Sigmoid colon (tissue), 7 donors: ENCODE measurements at places on chromosomes 5 and 9.

GRCh38 chr9:101148344-101148743, 119.8 kb downstream of the PLPPR1 start:
- no peak for DNase-seq

GRCh38 chr5:108543486-108543885, 161.6 kb upstream of the FBXL17 start:
- no peak for DNase-seq

- DNase-seq, result peak; percentile 64
Measured at GRCh38 chr5:150001660-150002486, 1.3 kb downstream of the HMGXB3 start.

DNA sequence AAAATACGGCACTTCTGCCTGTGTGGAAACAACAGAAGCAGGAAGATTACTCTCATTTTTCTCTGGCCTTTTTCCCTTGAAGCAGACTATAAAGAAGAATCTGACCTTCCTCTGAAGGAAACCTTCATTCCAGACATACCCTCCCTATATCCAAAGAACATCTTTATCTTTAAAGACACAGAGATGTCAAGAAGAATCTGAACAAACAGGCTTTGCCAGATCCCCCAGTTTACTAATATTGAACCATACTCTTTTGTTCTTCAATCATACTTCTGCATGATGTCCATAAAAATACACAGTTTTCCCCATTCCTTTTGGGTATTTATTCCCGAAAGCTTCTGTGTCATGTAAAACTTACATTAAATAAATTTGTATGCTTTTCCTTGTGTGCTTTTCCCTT, 225.8 kb downstream of the MAT2B start:
- DNase-seq, result no peak

DNA sequence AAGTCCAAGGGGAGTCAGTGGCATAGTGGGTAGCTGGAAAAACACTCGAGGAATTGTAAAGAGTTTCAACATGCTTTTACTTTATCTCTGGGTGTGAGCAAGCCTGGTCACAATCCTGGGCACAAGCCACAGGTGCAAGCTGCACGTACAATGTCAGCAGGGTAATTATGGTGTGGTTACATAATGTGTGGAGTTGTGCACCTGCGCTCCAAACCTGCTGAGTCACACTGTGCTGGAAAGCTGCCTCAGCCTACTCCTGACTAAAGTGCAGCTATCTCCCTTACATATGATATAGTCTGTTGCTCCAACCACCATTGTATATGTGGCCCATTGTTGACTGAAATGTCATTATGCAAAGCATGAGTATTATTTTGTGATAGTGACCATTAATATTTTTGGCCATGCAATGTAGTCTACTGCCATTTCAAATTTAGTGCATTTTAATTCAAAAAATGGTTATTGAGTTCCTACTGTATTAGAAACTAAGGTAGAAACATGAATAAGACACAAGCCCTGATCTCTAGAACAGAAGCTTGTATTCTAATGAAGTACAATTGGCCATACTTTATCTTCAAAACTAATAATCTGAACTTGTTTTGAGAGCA, 160.9 kb upstream of the SLC30A5 start:
- no peak for DNase-seq

- peak; percentile 28 for DNase-seq
Measured at GRCh38 chr5:139837711-139838380, 42.2 kb downstream of the PSD2 start.

- peak; percentile 40 for DNase-seq
Measured at GRCh38 chr5:1288439-1289335, 6.2 kb downstream of the TERT start.

- peak; percentile 81 for DNase-seq
Measured at GRCh38 chr5:172450861-172451695, 3.2 kb downstream of the SH3PXD2B start.

- DNase-seq, result peak; percentile 91
Measured at GRCh38 chr9:136564379-136564988, 18.6 kb upstream of the NOTCH1 start.

DNA sequence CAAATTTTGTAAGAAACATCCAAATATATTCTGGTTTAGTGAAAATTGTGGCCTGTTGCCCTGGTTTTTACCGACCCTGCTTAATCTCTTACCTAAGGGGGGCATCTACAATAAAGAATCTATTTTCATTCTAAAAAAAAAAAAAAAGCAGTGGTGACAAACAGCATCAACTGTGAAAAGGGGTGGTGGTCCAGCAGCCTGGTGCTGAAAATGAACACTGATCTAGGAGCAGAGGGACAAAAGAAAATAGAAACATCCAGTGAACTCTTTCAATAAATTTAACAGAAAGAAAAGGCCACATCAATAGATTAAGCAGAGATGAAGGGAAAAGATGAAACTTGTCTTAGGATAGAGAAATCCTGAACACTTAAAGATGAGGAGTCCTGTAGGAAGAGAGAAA, 348.7 kb upstream of the GRAMD2B start:
- no peak for DNase-seq

DNA sequence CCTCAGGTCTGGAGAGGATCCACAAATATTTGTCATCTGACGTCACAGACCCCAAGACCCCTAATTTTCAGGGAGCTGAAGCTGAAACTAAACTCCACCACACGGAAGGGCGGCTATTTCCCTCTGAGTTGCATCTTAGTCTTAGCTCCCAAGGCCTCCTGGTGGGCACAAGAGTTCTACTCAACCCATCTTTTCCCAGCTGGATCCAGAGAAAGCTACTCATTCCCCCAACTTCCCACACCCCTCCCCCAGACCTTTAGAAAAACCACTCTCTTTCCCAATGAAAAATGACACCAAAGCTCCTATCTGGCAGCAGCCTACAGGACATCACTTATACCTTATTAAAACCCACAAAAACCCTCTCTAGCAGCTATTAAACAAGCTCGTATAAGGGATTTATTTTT, 67.1 kb upstream of the SLC1A1 start:
- DNase-seq, result no peak

DNA sequence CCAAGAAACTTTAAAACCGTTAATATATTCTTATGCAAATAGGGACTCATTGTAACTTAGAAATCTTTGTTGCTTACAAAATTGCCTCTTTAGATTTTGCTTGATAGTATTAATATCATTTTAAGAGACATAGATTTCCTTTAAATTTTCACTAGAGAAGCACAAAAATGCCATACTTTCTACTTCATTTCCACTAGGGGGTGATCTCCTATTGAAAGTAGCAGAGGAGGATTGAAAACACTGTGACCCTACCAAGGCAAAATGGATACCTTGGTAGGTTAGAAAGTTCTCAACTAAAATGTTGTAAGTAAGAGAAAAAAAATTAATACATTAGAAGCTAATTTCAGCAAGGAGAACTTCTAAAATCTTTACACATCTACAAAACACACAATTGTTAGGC, 204.9 kb downstream of the CHSY3 start:
- no peak for DNase-seq

DNA sequence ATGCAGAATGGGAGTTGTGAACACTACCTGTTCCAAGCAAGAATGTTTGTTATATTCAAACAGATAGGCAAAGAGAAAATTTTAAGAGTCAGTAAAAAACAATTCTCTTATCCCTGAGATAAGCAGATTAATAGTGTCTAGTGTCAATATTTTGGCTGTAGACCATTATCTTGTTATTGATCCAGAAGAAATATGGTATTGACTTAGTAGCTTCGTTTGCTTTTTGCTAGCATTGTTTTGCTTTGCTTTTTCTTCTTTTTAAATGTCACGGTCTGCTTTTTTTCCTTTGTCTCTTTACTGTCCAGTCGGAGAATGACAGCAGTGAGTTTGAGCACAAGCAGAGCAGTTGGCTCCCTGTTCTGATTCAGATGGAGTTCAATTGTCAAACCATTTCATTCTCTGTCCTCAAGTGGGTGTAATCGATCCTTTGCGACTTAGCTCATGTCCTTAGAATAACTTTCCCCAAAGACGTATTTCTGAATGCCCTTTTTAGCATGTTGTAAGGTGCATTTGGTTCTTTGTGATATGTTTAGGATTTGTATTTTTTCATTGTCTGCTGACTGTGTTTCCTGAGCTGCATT, 29.3 kb downstream of the FUBP3 start:
- no peak for DNase-seq

- DNase-seq, result no peak
Measured at GRCh38 chr9:91900797-91901177, 49.2 kb downstream of the ROR2 start.

DNA sequence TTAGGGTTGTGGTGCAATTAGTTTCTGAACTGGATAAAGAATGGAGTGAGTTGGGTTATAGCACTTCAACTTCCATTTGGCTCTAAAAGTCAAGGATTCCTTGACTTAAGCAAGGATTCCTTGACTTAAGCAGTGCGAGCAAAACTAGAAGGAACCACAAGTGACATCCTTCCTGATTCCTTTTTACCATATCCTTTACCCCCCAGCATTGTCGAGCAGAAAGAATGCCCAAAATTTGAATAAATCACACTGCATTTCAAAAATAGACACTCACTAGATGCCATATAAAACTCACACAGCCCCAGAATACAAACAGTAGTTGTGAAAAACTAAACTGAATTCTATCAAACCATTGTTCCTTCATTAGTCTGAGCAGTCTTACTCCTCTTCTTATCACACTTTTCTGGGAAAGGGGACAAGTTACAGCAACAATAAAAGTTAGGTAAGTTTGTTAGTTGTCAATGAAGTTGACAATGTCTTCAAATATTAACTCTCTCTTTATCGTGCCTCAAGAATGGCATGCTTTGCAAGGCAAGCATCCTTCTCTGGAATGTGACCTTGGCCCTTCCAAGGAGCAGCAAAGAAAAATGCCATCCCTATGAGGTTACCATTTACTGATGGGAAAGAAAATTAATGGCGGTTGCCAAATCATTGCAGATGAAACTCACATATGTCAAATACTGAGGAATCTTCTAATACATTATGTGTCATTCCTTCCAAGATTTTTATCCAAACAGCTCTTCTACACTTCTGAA, 273.3 kb upstream of the ANKRD55 start:
- no peak for DNase-seq

DNA sequence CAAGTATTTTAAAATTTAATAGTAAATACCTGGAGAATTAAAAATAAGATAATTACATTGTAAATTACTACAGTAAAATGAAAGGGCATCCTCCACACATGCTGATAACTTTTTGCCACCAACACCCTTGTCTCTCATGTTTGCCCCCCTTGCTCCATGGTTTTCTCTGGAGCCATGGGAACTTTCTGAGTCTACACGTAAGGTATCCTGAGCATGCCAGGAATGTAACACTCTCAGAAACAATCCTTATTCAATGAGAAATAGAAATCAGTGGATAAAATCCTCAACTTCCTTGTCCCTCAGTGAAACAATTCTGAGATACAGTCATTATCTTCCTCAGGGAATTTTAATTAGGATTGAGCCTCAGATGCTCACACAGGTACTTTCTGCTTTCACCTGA, 108.9 kb downstream of the IZUMO3 start:
- DNase-seq, result no peak

DNA sequence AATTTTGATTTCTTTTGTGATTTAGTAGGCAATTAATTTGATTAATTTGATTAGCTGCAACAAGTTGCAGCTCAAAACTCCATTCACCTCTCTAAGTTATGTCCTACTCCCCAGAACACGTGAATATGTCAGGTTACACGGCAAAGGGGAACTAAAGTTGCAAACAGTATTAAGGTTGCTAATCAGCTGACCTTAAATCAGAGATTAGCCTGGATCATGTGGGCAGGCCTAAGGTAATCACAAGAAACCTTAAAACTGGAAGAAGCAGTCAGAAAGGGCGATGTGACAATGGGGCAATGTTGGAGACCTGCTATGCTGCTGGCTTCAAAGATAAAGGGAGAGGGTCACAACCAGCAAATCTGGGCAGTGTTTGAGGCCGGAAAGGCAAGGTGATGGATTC, 47.3 kb upstream of the ANXA1 start:
- no peak for DNase-seq

DNA sequence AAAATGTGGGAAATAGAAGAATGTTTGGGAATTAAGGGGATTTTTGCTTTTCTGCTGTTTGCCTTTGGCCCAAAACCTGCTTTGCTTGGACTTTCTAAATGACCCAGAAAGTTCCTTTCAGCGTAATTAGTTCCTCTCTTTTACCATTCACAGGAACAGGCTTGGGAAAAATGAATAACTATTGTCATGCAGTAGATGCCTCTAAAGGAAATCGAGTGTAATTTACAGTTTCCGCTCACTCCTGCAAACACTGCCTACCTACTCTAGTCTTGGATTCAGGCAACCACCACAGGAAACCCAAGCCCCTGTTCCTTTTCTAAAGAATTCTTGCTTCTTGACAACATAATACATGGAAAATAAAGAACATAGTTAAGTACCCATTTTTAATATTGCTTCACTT, 25.0 kb downstream of the TTC23L start:
- DNase-seq, result no peak

GRCh38 chr5:68533051-68533450, 317.5 kb downstream of the PIK3R1 start:
- no peak for DNase-seq

DNA sequence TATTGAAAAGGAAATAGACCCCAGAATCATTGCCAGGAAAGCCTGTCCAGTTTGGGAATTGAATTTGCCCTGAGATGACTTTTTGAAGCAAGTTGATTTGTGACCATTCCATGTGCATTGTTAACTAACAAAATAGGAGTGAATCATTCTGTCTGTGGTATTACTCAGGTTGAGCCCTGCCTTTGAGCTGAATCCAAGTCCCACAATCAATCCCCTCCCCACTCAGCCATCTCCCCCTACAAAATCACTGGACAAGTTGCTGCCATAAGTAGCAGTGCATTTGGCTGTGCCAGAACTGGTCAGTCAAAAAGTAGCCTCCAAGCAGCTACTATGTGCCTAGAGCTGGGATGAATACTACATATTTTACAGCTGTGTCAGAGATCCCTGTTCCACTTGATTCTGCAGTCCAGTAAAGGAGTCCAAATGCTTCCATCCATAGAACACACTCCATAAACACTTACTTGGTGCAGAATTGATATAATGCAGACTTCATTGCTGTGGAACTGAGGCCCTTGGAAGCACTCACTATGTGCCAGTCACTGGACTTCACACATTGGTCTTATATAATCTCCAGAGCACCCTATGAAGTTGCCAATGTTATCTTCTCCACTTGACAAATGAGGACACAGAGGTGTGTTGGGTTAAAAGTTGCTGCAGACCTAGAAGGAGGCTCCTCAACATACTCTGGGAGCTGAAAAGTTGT, 96.1 kb downstream of the ZNF462 start:
- DNase-seq, result no peak

DNA sequence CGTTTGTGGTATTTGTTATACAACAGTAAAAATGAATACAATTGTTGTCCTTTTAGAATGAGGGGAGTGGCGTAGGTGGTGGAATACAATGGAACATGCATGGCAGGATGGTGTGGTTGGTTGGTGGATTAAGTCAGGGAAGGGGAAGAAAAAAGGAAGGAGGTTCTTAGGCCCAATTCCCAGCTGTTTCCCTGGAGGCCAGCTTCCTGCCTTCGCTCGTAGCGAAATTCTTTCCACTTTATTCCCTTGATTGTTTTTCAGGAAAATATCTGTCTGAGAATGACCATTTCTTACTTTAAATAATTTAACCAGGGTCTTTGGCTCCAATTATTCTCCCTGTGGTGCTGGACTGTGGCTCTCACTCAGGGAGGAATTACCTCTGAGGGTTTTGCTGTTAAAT, 24.1 kb upstream of the DMAC1 start:
- DNase-seq, result no peak
